ENCODE measurements at places on chromosomes 3 and 15.

DNA sequence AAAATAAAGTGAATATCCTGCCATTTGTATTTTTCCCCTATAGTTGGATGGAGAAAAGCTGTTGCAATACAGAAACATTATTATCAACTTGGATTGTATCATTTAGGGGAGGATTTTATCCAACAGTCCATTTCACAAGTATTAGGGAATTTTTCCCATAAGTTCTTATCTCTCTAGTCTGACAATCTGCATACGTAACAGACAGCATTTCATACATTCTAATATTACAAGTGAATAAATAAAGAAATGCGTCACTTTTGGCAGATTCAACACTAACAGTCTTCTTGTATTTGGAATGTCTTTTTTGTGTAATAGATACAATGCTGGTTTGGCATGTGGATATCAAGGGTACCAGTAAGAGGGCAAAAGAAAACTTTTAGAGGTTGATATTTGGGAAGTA, 795.3 kb upstream of the ARRDC4 start:
- no peak for DNase-seq

GRCh38 chr3:425079-425478, 228.5 kb downstream of the CHL1 start:
- DNase-seq = no peak

GRCh38 chr3:189292667-189293484, 121.1 kb downstream of the TPRG1 start:
- no peak for DNase-seq

- no peak for DNase-seq
Measured at GRCh38 chr3:10703875-10704274, 112.2 kb upstream of the SLC6A11 start.

- DNase-seq = no peak
Measured at GRCh38 chr3:170196833-170197232, 15.3 kb upstream of the PHC3 start.

GRCh38 chr3:56681984-56682461, 1.0 kb downstream of the TASOR start:
- no peak for DNase-seq

DNA sequence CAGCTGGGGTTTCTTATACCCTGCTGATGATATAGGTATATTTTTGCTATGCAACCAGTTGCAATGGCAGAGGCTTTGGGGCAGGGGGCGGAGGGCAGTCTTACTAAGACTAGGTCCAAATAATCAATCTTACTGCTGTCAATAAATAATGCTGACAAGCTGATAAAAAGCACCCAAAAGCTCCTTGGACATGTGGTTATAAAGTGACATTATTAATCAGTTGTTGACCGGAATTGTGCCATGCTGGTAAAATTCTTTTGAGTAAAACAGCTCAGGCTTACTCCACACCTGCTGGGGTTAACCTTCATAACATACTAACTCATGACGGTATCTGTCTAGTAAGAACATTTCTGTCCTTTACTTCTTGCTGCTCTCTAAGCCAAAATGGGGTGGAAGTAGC, 101.9 kb downstream of the CHST2 start:
- no peak for DNase-seq

DNA sequence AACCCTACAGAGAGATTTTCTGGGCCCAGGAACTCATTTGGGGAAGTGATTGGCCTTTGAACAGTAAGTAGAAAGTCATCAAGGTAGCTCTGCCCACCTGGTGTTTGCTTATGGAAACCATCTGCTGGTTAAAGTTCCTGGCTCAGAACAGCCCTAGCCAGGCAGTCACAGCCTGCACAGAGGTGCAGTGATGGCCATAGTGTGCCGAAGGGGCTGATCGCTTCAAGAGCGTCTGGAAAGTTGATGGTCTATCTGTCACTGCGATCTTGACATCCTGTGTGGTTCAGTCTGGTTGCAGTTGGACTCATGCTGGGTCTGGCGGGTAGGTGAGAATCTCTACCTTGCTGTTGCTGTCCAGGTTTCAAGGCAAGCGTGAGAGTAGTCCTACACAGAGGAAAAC, 151.6 kb downstream of the SLCO3A1 start:
- no peak for DNase-seq

DNA sequence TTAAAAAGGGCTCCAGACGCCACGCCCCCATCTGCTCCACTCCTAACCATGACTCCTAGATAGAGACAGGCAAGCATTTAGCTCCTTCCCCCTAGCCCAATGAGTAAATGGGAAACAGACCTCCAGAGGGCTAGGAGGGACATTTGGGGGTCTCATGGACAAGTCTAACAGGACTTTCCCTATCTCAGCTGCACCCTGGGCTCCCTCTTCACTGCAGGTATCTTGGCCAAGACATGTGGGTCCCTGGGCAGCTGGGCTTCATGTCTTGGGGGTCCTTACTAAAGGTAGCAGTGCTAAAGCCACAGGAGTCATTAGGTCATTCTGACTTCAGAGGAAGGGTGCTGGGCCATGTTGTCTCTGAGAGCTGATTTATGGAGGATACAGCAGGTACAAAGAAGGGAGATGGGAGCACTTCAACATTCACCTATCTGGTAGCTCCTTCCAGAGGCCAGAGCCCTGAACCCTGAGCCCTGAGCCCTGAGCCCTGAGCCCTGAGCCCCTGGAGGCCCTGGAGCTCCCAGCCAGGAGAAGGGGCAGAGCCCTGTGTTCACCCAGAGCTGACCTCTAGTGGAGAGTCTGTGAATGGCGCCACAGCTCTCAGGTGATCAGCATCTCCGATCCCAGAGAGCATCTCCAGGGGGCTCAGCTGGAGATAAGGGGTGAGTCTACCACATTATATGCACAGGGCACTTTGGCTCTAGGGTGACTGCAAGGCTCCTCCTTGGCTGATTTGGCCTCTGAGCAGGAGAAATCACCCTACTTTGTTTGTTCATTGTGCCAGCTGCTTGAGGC, 40.1 kb upstream of the EPHB1 start:
- DNase-seq = no peak

GRCh38 chr3:197478746-197479668, 76.8 kb downstream of the BDH1 start:
- DNase-seq = no peak

DNA sequence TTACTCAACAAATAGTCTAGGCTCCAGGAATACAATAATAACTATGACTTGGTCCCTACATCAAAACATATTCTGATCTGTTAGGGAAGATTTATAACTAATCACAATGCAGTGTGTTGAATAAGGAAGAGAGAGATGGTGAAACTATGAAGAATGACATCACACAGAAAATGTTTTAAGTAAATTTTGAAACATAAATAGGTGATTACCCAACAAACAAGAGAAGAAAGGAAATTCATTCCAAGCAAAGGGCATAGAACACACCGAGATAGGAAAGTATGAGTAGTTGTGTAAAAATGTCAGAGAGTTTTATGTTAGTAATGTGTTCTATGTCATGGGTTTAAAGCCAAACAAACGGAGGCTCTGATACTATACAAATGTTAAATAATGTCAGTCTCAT, 13.4 kb downstream of the SEC62 start:
- no peak for DNase-seq

DNA sequence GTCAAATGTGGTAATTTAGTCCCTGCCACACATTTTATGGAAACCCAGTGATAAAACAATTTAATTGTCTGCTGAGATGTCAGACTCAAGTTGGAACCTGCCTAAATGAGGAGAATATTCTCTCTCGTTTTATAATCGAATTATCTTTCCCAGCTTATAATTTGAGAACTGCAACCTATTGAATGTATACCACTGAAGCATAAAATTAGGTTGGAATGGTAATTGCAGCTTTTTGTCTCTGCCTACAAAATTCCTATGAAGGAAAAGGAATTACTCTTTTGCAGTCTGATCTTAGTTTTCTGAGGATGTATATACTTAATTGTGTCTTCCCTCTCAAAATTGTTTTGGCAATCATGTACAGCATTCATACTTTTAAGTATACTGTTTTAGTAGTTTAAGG, 28.9 kb downstream of the RAD51 start:
- no peak for DNase-seq

- no peak for DNase-seq
Measured at GRCh38 chr3:126970101-126970500, 12.8 kb upstream of the PLXNA1 start.

GRCh38 chr3:22777834-22778233, 425.3 kb upstream of the UBE2E2 start:
- no peak for DNase-seq

- DNase-seq = no peak
Measured at GRCh38 chr3:107421170-107421792, 44.0 kb downstream of the CCDC54 start.

GRCh38 chr3:156311930-156312329, 191.6 kb downstream of the KCNAB1 start:
- DNase-seq = no peak

- no peak for DNase-seq
Measured at GRCh38 chr15:58331560-58331912, 100.3 kb upstream of the LIPC start.

DNA sequence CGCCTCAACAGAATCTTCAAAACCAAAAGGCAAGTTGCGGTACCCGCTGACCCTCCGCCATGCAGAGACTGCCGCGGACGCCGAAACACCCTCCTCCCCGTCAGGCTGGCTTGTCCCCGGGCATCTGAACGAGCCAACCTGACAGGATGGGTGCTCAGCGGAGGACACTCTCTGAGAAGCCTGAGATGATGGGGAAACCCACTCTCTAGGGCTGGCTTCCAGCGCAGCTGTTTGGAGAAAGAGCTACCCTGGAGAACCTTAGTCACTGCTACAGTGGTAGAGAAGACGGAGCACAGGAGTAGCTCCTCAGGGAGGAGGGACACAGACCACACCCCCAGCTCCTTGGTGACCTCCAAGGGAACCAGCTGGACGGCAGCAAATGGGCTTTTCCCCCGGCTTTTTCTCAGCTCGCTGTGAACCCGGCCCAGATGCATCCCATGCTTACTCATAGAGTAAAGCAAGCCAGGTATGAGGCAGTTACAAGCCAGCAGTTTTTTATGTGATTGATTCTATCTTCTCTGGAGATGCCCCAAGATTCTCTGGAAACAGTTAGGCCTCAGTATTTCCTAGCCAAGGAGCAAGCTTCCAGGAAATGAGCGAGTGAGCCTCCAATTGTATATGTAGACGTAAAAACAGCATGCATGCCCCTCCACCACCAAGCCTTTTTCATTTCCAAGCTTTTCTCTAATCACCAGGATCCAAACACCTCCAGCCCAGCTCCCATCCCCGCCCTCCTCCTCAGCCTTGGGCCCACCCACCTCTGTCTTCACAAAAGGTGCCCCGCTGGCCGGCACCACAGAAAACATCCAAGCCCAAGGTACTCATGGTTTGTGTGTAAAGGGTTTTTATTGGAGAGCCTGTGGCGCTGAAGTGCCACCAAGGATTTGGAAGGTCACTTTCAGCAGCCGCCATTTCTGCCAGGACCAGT, 38.7 kb downstream of the FAM174B start:
- DNase-seq = no peak

- DNase-seq = no peak
Measured at GRCh38 chr3:159855599-159856346, 132.9 kb upstream of the IL12A start.

GRCh38 chr3:18489939-18490338, 64.8 kb upstream of the SATB1 start:
- no peak for DNase-seq

DNA sequence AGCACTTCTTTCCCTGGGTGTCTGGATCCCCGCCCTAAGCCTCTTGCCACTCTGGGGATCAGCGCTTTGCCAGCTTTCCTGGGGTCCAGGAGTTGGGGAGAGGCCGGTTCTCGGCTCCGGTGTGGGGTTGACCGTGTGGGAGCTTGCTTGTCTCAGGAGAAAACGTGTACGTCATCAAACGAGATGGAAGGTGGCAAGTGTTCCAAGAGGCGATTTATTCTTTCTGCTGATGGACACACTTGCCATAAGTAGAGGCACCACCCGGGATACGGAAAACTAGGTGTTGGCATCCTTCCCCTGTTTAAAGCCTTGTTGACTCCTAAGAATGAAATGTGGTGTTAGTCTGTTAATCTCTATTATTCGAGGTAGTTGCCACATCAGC, 295 bp downstream of the ZWILCH start:
- no peak for DNase-seq

DNA sequence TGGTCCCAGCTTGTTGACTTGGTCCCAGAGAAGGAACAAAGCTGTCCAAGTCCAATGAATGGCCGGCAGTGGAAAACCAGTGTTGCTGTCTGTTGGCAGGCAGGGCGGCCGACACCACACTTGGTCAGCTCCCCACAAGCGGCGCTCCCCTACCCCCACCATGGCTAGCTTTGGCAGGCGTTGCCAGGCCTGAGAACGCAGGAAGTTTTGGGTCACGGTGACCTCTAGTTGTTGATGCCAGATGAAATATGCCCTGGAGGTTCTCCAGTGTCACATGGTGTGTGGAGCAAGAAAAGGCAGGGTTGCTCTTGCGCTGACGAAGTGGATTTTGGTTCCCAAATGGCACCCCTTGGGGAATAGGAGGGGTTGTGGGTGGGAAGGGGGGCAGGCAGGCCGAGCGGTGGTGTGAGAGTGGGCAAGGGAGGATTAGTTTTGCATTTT, 72.7 kb upstream of the TPRG1 start:
- DNase-seq = no peak

GRCh38 chr3:168220556-168220955, 124.8 kb upstream of the GOLIM4 start:
- DNase-seq = no peak

DNA sequence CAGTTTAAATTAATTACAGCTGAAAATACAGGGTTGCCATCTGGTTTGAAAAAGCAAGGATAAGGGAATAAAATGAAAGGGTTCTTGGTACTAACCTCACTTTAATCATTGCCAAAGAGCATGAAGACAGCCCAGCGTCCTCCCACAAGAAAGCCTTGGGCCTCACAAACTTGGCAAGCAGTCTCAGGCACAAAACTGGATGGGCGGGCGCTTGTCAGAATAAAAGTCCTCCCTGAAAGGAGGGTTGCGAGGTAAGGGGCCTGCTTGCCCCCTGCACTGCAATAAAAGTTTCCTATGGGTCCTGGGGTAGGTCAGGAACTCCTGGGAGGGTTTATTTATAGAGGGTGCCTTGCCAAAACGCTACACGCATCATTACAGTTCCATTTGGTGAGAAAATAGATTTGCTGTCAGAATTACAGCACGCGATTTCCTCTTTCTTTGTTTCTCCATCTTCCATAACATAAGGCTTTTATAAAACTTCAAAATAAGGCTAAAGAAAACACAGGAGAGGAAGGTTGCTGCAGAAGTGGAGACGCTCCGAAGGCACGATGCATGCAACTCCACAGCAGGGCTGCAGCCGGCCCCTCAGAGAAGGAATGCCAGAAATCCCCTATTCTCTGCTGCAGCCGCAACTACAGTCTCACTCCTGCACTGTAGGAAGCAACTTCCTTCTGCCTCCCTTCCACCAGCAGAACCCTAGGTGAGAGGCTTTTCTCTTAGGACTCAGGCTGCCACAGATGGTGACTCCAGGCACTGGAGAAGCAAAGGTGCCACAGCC, 61.3 kb downstream of the VGLL4 start:
- no peak for DNase-seq

GRCh38 chr3:117281371-117281770, 571.8 kb downstream of the TUSC7 start:
- no peak for DNase-seq

- DNase-seq = no peak
Measured at GRCh38 chr3:152556731-152557254, 278.1 kb upstream of the P2RY1 start.

- no peak for DNase-seq
Measured at GRCh38 chr3:135056084-135056730, 261.1 kb downstream of the EPHB1 start.

GRCh38 chr3:86792316-86792715, 198.6 kb downstream of the VGLL3 start:
- no peak for DNase-seq
